ENCODE measurements at places on chromosomes 7 and 10. TPM values are rescaled to one million over a fixed set of nuclear protein-coding genes. Genes with fewer than 3 reads are reported as not detected.

GRCh38 chr10:89241486-89242344 is 9.9 kb downstream of the LIPA start:
- DNase-seq, result no peak
- H3K27me3 ChIP-seq, result no peaks in the 10 kb centered on the region
- H3K4me3 ChIP-seq, result no peak overlapping the region
- H3K27ac ChIP-seq, result no peak overlapping the region
- H3K4me1 ChIP-seq, result peaks cover 5% of the 10 kb centered on the region
- peaks cover 19% of the 10 kb centered on the region for H3K36me3 ChIP-seq

DNA sequence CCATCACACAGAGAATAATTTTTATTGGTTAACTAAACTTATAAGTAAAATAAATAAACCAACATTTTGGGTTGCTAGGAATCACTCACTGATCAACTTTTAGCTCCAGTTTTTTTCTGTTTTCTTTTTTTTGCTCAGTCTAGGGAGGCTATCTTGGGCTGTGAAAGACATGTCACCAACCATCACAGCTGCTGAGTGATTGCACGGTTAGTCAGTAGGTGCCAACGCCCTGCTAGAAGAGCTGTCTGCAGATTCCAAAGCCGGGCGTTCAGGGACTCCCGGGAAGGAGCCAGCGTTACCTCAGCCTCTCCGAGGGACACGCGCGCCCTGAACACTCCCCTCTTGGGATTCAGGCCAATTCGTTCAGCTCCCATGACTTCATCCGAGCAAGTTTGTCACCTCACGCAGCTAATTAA is 604 bp upstream of the STAM start:
- H3K36me3 ChIP-seq, result no peaks in the 10 kb centered on the region
- peaks cover 46% of the 10 kb centered on the region for H3K4me1 ChIP-seq
- DNase-seq, result peak; percentile 86
- H3K27ac ChIP-seq, result peak overlapping the region; percentile 99

The THSD7A gene
- total RNA-seq, result 8.0 TPM

GRCh38 chr10:35204650-35205319 is 78.1 kb downstream of the CREM start:
- H3K27ac ChIP-seq, result no peak overlapping the region
- no peak overlapping the region for H3K4me3 ChIP-seq
- H3K4me1 ChIP-seq, result no peaks in the 10 kb centered on the region
- H3K27me3 ChIP-seq, result no peaks in the 10 kb centered on the region
- H3K36me3 ChIP-seq, result no peaks in the 10 kb centered on the region
- no peak for DNase-seq

DNA sequence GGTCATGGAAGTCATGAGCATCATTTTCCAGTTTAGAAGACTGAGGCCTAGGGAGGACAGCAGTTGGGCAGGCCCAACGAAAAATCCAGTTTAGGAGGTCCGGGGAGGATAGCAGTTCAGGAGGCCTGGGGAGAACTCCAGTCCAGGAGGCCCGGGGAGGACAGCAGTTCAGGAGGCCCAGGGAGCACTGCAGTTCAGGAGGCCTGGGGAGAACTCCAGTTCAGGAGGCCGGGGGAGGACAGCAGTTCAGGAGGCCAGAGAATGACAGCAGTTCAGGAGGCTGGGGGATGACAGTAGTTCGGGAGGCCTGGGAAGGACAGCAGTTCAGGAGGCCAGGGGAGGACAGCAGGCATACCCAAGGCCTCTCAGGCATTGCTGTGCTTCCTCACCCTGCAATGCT is 453.4 kb downstream of the LRMDA start:
- no peak for DNase-seq
- H3K4me1 ChIP-seq, result no peaks in the 10 kb centered on the region
- no peak overlapping the region for H3K27ac ChIP-seq
- H3K4me3 ChIP-seq, result no peak overlapping the region

- H3K27me3 ChIP-seq, result no peaks in the 10 kb centered on the region
- no peak for DNase-seq
- H3K36me3 ChIP-seq, result no peaks in the 10 kb centered on the region
- no peak overlapping the region for H3K4me3 ChIP-seq
- no peak overlapping the region for H3K27ac ChIP-seq
- no peaks in the 10 kb centered on the region for H3K4me1 ChIP-seq
Observed at GRCh38 chr7:107450970-107451369, 18.9 kb upstream of the GPR22 start.

DNA sequence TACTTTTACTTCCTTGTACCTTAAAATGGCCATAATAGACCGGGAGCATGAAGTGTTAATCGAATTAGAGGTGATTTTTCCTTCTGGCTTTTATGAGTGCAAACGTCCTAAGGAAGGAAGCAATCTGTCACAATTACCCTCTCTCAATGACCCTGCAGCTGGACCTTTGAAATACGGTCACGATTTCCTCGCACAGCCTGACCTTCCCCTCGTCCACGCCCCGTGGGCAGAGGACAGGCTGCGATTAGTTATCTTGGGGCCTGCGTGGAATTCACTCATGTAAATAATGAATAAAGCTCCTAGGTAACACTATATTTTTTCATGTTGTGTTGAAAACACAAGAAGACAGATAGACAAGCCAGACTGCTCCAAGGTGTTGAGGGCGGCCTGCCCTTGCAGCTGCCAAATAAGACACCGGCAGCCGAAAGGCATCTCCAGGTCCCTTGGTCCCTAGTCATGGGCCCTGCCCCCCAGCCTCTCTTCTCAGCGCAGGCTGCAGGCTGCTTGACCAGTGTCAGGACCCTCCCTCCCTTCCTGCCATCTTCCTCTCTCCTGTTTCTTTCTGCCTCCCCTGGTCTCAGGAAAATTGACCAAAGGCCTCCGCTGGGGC is 199.9 kb downstream of the TCERG1L start:
- no peaks in the 10 kb centered on the region for H3K36me3 ChIP-seq
- H3K4me3 ChIP-seq, result no peak overlapping the region
- no peak for DNase-seq
- H3K4me1 ChIP-seq, result no peaks in the 10 kb centered on the region
- H3K27me3 ChIP-seq, result peaks cover 6% of the 10 kb centered on the region

- DNase-seq, result no peak
- H3K27ac ChIP-seq, result no peak overlapping the region
- H3K4me1 ChIP-seq, result no peaks in the 10 kb centered on the region
- no peaks in the 10 kb centered on the region for H3K27me3 ChIP-seq
Observed at GRCh38 chr7:34011696-34012095, 106.4 kb downstream of the BMPER start.

The MUC12 gene
- total RNA-seq, result not detected

GRCh38 chr7:44629829-44630522 is 23.5 kb downstream of the OGDH start:
- H3K4me1 ChIP-seq, result peaks cover 65% of the 10 kb centered on the region
- peak overlapping the region; percentile 27 for H3K27ac ChIP-seq
- no peaks in the 10 kb centered on the region for H3K27me3 ChIP-seq

DNA sequence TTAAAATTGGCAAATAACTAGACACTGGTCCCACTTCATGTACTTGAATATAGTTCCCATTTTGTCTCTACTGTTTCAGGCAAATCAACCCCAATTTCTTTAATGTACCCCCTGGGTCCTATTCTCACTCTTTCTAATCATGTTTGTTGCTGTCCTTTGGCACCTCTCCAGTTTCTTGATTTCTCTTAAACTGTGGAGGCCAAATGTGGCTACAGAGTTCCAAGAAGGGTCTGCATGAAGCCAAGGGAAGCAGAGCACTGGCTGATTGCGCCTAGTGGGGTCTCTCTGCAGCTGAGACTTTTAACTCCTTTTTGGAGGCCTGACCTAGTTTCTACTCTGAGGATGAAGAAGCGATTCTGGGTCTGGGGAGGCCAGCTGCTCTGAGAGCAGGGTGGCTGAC is 6.7 kb upstream of the ADAM12 start:
- H3K4me1 ChIP-seq, result peaks cover 9% of the 10 kb centered on the region
- no peak for DNase-seq
- H3K36me3 ChIP-seq, result no peaks in the 10 kb centered on the region

- no peak overlapping the region for H3K4me3 ChIP-seq
- no peak overlapping the region for H3K27ac ChIP-seq
- no peak for DNase-seq
Observed at GRCh38 chr7:22945584-22945983, 68.3 kb downstream of the HYCC1 start.

The CALHM2 gene
- total RNA-seq, result 29.4 TPM

DNA sequence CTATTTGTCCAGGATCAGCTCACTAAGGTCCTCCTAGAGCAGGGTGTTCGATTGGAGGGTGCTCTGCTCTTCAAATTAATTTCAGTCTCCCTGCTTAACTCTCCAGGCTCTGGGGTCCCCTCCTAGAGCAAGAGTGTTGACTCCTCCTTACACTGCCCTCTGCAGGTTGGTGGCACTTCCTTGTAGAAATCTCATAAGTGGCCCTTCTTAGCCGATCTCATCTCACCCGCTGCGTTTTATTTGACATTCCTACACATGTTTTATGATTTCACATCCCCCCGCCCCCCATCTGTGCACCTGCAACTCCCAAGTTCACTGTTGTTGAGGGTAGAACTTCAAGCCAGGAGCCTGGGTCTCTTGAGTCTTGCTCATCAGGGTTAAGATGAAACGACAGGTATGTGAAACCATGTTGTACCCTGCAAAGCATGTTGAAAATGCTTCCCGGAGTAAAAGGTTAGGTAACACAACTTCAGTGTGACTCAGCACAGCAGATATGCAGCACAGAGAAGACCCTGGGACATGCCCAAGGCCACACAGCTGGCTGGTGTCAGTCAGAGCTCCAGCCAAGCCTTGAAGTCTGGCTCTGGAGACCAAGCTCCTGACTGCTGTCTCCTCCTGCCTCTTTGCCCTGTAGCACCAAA is 171.2 kb downstream of the PRKAG2 start:
- H3K27me3 ChIP-seq, result no peaks in the 10 kb centered on the region
- DNase-seq, result no peak
- H3K36me3 ChIP-seq, result no peaks in the 10 kb centered on the region
- peaks cover 15% of the 10 kb centered on the region for H3K4me1 ChIP-seq
- H3K27ac ChIP-seq, result no peak overlapping the region

DNA sequence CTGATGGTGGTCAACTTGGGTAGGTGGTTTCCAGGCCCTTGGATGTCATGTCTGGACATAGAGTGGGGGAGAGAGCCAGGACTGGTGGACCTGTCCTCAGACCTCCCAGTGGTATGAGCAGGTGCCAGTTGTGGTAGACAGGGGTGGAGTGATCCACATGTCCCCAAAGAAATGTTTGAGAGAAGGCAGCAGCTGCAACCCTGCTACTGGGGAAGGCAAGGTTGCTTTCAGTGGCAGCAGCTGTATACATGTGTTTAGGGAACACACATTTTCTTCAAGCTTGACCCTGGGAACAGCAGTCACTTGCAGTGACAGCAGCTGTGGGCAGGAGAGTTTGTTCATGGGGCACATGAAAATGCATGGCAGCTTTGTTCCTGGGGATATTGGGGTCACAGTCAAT is 882.6 kb upstream of the C7orf33 start:
- H3K4me1 ChIP-seq, result no peaks in the 10 kb centered on the region
- H3K4me3 ChIP-seq, result no peak overlapping the region
- no peak overlapping the region for H3K27ac ChIP-seq
- no peaks in the 10 kb centered on the region for H3K27me3 ChIP-seq
- no peak for DNase-seq

The LIPN gene
- 1.0 TPM for total RNA-seq

The LRRC61 gene
- 10.2 TPM for total RNA-seq

The OGA gene
- 91.6 TPM for total RNA-seq

DNA sequence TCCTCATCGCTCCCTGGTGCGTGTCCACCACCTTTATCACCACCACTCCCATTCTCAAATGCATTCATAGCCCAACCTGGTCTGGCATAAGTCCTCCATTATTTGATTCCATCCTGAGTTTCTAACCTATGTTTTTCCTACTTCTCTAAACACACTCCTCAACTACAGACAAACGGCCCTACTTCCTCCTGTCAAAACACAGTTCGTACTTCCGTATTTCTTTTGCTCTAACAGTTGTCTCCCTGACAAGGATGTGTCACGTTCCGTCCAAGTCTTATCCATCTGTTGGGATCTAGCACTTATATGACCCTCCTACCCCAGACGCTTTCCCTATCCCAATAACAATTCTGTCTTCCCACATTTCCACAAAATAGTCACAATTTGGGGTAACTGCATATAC is 46.8 kb downstream of the DOCK4 start:
- DNase-seq, result no peak
- peaks cover 34% of the 10 kb centered on the region for H3K4me1 ChIP-seq
- no peak overlapping the region for H3K4me3 ChIP-seq

Measured in upper lobe of right lung (tissue), 1 donor.